ENCODE measurements at places on chromosomes 6 and 20.
A peak's percentile ranks its signal among the peaks of the same experiment; 100 is the strongest.

GRCh38 chr20:4470375-4470774 lies 251.3 kb upstream of the PRND start:
- DNase-seq: no peak

GRCh38 chr6:89555031-89555430 lies 83.5 kb downstream of the LYRM2 start:
- DNase-seq: no peak

DNA sequence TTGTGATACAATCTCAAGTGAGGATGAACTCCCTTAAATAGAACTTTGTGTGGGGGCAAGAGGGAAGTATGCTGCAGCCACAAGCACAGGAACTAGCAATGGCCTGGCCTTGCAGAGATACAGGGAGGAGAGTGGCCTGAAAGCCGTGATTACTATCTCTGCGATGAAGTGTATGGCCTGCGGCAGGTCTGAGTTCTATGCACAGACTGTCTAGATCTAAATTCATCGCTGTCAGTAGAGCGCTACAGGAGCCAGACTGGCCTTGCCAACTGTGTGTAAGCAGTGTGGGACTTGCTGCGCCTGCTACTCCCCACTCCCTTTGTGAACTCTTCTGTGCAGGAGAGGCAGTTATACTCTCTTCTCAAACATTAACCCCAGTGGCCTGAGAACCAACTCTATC lies 997.0 kb downstream of the GRIK2 start:
- DNase-seq: no peak

DNA sequence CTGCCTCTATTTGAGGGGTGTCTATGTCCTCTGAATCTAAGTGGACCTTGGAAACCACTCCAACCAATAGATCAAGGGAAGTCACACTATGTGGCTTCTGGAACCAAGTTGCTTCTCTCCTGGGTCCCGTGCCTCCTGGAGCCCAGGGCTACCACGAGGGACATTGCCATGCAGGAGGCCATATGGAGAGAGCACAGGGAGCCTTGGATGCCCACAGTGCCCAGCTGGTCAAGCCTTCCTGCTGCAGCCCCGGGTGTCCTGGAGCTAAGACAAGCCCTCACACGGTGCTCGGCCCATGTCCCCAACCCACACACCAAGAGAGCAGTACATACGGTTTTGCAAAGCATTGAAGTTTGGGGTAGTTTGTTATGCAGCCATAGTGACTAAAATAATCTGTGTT lies 231.6 kb downstream of the SYNDIG1 start:
- no peak for DNase-seq

GRCh38 chr6:26571592-26572296 lies 25.0 kb upstream of the ABT1 start:
- DNase-seq: peak; percentile 81

DNA sequence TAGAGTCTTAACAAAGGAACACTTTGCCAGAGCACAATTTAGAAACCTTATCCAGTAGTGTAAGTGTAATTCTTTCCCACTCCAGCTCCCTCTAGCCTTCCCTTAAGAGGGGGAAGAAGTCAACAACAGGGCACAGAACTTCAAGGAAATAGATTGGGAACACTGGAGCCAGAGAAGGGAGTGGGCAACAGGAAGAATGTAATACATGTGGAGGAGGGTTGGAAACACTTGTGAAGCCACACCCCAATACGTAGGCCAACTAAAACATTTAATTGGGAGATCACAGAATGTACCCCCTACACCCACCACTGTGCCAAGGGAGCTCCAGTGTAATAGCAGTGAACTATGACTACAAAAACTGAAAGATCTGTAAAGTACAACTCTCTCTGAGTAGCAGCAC lies 735.7 kb upstream of the HS3ST5 start:
- no peak for DNase-seq

DNA sequence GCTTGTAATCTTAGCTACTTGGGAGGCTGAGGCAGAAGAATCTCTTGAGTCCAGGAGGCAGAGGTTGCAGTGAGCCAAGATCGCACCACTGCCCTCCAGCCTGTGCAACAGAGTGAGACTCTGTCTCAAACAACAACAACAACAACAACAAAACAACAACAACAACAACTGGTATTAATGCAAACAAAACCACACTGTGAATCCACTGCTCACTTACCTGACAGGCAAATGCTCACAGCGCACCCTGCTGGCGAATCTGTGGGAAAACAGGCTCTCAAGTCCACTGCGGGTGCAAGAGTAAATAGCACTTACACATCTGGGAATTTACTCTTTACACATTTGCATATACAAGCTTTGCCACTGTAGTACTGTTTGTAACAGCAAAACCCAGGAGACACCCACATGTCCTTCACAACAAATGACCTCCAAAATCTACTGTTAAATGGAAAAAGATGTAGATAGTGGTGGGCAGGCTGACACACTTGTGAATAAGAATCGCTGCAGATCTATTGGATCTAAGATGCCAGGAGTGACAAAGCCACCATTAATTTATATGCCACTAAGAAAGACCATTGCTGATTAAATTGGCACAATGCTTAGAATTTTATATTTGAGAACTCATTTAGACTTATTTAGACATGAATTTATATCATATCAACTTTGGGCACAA lies 29.3 kb downstream of the NSFL1C start:
- peak; percentile 83 for DNase-seq

DNA sequence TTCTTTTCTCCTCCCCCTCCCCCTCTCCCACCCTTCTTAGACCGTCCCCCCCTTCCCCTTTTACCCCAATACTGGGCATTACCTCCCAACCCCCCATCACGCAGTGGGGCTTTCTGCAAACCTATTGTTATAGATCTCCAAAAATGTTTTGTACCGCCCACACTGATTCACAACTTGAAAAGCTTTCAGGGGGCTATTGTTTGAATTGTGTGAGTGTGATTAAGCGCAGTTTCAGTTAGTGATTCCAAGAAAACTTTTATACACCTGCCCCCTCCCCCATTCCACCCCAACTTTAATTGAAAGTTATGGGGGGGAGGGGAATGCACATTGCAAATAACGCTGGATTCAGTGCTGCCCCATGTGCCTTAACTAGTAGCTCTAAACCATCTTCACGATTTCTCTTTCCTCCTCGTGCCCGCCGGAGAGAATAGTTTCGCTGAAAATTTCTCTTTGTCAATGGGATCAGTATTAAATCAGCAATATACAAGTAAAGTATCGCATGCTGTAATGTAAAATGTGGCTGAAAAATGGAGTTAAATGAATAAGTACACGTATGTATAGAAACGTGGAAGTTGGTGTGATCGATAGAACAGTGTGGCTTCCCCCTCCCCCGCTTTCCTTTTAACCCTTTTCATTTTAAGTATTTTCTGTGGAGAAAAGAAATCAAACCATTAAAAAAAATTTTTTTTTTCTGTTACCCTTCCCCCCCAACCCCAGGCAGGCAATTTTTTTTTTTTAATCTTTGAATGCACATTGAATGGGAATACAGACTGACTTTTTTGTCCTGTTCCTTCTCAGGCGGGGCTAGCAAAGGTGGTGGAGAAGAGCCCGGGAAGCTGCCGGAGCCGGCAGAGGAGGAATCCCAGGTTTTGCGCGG lies 632 bp downstream of the LIN28B start:
- DNase-seq: no peak

DNA sequence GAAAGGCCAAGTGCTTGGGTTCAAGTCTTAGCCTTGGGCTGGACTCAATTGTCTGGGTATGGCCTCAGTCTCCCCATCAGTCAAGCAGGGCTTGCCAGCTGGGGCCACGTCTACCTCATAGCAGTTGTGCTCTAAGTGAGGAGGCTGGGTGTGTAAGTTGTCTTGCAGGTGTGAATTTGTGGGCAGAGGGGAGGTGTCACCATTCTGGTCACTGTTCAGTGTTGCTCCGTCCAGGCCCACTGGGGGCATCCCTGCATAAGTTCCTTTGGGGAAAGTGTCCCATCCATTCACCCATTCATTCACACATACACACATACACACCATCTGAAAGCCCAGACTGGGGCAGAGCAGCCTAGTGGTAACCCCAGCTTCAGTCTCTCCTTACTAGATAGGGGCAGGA lies 36.3 kb downstream of the TFEB start:
- DNase-seq: no peak

GRCh38 chr6:130371921-130372420 lies 6.2 kb downstream of the TMEM200A start:
- DNase-seq: no peak

DNA sequence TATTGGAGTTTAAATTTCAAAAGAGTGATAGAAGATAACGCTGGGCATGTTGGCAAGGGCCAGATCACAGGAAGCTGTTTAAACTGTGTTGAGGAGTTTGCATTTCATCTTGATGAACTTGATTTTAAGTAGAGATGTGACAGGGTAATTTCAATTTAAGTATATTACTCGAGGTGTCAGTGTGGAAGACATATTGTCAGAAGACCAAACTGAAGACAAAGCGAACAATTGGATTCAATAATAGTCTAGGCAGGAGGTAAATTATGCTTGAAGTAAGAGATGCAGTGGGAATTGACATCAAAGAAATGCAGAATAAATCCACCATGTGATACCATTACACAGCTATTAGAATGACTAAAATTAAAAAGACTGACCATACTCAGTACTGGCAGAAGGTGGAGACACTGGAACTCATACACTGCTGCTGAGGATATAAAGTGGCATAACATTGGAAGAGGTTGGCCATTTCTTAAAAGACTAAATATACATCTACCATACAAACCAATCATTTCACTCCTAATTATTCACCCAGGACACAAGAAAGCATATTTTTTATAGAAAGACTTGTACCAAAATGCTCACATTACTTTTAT lies 240.8 kb downstream of the ARHGAP18 start:
- DNase-seq: no peak
